ENCODE measurements at places on chromosomes 1 and 21.

DNA sequence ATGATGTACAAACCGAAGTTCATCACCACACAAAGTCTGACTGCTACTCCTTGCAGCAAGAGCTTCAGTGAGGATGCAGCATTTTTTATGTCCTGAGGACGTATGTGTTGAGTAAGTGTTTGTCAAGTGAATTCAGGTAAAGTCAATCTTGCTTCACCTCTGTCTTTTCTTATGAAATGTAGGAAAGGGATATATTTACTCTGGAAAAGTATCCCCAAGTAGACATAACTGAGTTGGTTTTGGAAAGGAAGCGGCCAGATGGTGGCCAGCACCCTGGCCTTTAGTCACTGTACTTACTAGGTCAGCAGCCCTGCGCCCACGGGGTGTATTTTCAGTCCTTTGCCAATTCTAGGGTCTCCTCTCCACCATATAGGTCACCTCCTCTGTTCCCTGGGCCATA lies 75.2 kb downstream of the SUSD4 start:
- DNase-seq = no peak

- no peak for DNase-seq
Measured at GRCh38 chr1:31216016-31216415, 23.7 kb downstream of the NKAIN1 start.

GRCh38 chr1:183417772-183418491 lies at the start of gene NMNAT2:
TSS of gene NMNAT2 (minus strand) at chr1:183418380. CDS start at chr1:183418267, 113 bp downstream.
- no peak for DNase-seq

GRCh38 chr1:9852410-9853248 lies 28.9 kb upstream of the CLSTN1 start:
- DNase-seq = no peak

GRCh38 chr1:19028546-19029129 lies 72.2 kb upstream of the IFFO2 start:
- no peak for DNase-seq

DNA sequence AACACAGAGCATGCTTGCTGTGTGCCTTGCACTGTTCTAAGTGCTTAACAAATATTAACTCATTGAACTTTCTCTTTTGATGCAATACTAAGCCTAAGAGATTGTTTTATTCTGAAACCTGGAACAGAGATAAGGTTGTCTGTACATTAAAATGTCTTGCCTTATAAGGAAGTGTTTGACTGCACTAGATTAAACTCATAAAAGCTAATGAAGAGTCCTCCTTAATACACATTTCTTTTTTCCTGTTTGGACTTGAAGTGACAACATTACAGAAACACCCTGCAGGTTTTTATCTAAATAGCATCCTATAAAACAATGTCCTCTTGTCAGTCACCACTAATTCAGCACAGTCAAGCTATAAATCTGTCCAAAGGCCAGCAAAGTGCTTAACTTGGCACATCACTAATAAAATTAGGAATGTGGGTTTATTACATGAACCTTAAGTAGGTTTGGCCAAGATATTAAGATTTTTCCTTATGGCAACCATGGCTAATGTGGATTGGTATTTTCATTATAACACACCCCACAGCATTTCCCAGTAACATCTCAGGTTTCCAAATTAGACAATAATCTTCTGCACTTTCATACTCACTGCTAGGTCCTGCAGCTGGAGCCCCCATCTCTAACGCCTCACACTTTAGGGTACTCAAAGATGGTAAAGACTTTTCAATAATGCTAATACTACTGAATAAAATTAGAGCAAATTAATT lies 389.7 kb downstream of the LMO4 start:
- no peak for DNase-seq

- no peak for DNase-seq
Measured at GRCh38 chr1:74767490-74767889, 34.5 kb downstream of the TYW3 start.

- DNase-seq = no peak
Measured at GRCh38 chr1:18142471-18142870, 34.9 kb downstream of the IGSF21 start.

GRCh38 chr1:204194771-204195170 lies 1.5 kb downstream of the KISS1 start:
- DNase-seq = no peak

- no peak for DNase-seq
Measured at GRCh38 chr1:205923651-205924459, 19.4 kb downstream of the SLC26A9 start.

- no peak for DNase-seq
Measured at GRCh38 chr1:41866285-41866684, 52.4 kb downstream of the HIVEP3 start.

GRCh38 chr1:85898861-85899260 lies 190.6 kb upstream of the ZNHIT6 start:
- DNase-seq = no peak

- DNase-seq = peak; percentile 62
Measured at GRCh38 chr1:153805042-153805745, 30.0 kb downstream of the SLC27A3 start.

DNA sequence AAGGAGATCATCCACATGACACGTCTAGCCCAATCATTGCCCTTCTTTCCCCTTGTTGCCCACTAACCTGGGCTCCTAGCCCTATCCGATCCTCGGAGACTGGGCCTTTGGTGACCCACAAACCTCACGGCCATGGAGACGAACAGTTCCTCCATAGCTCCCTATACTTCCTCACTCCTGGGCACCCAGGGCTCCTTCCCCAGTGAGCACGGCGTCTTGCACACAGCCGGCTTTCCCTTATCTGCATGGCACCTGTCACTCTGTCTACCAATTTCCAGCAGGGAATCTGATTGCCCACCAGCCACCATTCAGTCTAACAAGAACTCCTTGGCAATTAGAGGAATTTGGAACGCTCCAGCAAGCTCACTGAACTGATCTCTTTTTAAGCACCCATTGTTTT lies 3.1 kb downstream of the GNG4 start:
- DNase-seq = no peak

- no peak for DNase-seq
Measured at GRCh38 chr1:187032316-187032981, 203.7 kb downstream of the PLA2G4A start.

- DNase-seq = no peak
Measured at GRCh38 chr1:76065270-76065669, 9.3 kb upstream of the ST6GALNAC3 start.

- DNase-seq = no peak
Measured at GRCh38 chr1:7644086-7644485, 127.0 kb upstream of the VAMP3 start.

- no peak for DNase-seq
Measured at GRCh38 chr1:9792156-9793042, 31.4 kb downstream of the CLSTN1 start.

DNA sequence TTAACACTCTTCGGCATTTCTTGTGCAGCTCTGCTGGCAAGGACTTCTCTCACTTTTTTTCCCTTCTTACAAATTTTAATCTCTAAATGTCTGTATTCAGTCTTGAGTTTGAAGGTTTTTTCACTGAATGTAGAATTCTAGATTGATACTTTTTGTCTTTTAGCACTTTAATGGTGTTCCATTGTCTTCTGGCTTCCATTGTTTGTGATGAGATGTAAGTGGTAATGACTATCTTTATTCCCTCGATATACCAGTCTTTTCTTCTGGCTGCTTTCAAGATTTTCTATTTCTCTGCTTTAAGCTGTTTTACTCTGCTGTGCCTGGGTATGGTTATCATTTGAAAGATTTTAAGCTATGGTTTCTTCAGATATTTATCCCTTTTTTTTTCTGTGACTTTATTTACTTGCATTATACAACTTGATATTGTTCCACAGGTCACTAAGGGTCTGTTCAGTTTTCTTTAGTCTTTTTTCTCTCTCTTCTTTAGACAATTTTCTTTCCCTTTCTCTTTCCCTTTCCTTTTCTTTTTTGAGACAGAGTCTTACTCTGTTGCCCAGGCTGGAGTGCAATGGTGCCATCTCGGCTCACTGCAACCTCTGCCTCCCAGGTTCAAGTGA lies 35.8 kb downstream of the DYRK1A start:
- DNase-seq = no peak

- no peak for DNase-seq
Measured at GRCh38 chr1:220529521-220530020, 1.6 kb downstream of the MARK1 start.

DNA sequence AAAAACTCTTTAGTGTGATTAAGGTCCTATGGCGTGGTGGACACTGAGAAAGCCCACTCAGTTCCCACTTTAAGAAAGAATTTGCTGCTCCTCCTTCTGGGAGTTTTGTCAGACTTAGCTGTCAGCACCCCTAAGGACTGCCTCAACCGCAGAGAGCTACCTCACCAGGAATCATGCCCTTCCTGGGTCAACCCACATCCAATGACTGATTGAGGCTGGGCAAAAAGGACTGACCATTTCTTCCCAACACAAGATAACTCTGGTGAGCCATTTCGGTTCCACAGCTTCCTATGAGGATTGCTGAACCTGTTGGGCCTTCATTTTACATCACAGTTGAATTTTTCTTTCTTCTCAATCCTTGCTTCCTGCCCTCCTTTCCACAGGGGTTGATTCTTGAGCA lies 197.9 kb downstream of the NCAM2 start:
- no peak for DNase-seq

- no peak for DNase-seq
Measured at GRCh38 chr1:229396585-229397206, 37.2 kb downstream of the ACTA1 start.

- no peak for DNase-seq
Measured at GRCh38 chr1:212595229-212595628, 13.3 kb upstream of the ATF3 start.

GRCh38 chr21:38780879-38781278 lies 24.9 kb upstream of the ETS2 start:
- DNase-seq = no peak

DNA sequence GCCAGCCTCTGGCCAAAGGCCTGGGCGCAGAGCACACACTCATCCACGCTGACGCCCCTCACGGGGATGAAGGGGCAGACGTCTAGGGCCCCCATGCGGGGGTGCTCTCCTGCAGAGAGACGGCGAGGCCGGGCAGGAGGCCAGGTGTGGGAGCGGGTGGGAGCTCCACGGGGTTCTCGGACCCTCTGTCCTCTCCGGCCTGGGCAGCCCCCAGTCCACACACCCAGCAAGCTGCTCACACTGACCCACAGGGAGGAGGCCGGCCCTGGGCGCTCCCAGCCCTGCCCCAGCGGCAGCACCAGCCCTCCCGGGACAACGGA lies 2.5 kb downstream of the FTCD start:
- peak; percentile 4 for DNase-seq

GRCh38 chr1:12454406-12455391 lies 163.3 kb downstream of the DHRS3 start:
- no peak for DNase-seq

DNA sequence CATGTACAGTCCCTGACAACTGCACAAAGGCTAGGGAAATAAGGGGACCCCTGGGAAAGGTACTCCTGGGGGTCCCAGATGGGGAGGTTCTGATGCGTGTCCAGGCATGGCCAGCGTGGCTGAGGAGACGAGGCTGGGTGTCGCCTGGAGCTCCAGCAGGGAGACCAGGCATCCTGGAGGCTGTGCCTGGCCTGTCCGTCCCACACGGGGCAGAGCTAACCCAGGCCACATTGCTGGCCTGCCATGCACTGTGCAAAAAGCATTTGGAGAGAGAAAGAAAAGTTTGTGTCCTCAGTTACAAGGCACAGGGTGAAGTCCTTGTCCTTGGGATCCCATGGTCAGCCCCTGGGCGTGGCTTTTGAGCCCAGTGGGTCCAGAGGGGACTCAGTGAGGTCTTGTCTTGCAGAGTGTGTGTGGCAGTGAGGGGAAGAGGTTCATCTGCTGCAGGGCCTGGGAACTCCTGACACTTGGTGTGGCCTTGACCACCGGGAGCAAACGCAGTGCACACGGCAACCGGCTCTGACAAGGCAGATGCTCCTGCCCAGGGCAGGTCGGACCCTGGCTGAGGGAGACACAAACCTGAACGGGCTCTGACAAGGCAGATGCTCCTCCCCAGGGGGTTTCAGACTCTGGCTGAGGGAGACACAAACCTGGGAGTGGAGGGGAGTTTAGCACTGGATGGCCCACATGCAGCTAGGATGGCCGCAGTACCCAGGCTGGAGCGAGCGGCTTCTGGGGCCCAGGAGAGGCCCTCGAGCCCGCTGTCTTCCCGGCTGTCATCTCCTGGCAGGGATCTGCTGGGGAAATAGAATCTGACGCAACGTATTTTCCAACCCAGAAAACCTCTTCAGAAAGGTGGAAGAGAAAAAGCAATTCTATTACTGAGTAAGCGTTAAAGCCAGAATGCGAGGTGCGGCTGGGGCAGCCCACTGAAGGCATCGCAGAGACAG lies 37.3 kb upstream of the COL18A1 start:
- DNase-seq = no peak

DNA sequence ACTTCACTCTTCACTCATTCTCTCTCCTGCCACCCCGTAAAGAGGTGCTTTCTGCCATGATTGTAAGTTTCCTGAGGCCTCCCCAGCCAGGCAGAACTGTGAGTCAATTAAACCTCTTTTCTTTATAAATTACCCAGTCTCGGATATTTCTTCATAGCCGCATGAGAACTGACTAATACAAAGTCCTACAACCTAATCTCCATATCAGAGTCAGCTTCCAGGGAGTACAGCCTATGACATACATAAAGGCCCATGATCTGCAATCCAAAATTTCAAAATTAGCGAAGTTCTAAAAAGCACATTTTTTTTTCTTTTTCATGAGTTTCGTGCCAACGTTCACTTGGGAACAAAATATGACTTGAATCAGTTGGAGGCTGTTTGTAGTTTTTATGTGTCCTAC lies 256.9 kb upstream of the DUSP10 start:
- no peak for DNase-seq

- DNase-seq = no peak
Measured at GRCh38 chr1:116674751-116675150, 7.2 kb upstream of the IGSF3 start.

DNA sequence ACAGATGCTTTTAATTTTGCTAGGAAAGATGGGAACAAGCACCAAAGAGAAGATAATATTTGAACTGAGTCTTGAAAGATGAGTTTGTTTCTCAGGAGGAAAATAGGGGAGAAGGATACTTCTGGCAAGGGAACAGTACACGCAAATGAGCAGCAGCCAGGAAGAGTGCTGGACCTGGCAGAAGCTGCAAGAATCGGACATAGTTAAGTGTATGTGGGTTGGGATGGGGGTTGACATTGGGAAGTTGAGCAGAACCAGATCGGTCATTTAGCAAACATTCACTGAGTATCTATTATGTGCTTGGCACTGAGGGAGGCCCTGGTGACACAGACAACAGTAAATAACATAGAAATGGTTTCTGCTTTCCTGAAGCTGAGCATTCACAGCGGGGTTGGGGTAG lies 198.8 kb downstream of the PLPP3 start:
- DNase-seq = no peak

GRCh38 chr1:8065369-8065768 lies 39.3 kb upstream of the ERRFI1 start:
- no peak for DNase-seq

- DNase-seq = no peak
Measured at GRCh38 chr21:45945868-45946210, 35.7 kb upstream of the COL6A1 start.

- no peak for DNase-seq
Measured at GRCh38 chr1:99660496-99660895, 14.6 kb downstream of the PALMD start.
